ENCODE measurements at places on chromosomes 3 and 15.

GRCh38 chr15:49848807-49849206 lies 228.0 kb downstream of the DTWD1 start:
- no peak for DNase-seq

DNA sequence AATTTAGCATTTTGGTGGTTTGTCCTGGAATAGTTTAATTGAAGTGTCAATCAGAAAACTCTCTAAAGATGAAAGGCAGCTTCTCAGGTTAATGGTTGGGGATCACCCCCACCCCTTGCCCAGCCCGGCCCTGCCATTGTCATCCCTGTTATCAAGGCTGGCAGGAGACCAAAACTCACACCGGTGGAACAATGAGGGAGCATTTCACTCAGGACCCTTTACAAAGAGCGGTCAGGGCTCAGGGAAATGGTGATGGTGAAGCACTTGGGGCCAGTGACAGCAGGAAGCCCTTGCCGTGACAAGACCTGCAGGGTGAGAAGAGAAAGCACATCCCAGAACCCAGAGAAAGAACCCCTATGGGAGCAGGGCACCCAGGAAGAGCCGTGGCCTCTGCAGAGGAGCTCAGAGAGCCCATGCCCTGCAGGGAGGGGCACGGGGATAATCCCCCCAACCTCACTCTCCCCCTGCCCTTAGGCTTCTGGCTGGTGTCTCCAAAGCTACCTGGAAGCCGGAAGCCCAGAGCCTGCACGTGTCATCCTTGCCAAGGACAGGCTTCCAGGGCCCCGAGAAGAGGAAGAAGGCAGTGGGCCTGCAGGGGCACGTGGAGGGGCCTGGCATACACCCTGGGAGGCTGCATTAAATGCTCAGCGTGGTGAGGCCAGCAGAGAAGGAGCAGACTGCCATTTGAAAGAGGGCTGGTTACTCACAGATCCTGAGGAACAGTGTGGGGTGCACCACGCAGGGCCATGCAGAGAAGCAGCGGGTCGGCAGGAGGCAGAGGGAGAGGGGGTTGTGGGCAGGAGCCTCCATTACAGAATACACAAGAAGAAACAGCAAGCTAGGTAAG lies 80.6 kb upstream of the PRR20G start:
- DNase-seq = no peak

DNA sequence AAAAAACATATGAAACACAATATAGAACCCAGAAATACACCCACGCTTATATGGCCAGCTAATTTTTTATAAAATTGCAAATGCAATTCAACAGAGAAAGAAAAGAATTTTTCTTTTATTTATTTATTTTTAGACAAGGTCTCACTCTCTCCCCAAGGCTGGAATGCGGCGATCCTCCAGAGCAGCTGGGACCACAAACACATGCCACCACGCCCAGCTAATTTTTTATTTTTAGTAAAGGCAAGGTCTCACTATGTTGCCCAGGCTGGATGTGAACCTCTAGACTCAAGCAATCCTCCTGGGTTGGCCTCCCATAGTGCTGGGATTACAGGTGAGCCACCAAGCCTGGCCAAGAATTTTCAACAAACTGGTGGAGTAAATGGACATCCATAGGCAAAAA lies 117.9 kb downstream of the SCAPER start:
- DNase-seq = no peak

GRCh38 chr3:36843065-36844051 lies 79.0 kb upstream of the DCLK3 start:
- peak; percentile 15 for DNase-seq

GRCh38 chr3:32897001-32897601 lies 54.3 kb upstream of the CCR4 start:
- DNase-seq = no peak

DNA sequence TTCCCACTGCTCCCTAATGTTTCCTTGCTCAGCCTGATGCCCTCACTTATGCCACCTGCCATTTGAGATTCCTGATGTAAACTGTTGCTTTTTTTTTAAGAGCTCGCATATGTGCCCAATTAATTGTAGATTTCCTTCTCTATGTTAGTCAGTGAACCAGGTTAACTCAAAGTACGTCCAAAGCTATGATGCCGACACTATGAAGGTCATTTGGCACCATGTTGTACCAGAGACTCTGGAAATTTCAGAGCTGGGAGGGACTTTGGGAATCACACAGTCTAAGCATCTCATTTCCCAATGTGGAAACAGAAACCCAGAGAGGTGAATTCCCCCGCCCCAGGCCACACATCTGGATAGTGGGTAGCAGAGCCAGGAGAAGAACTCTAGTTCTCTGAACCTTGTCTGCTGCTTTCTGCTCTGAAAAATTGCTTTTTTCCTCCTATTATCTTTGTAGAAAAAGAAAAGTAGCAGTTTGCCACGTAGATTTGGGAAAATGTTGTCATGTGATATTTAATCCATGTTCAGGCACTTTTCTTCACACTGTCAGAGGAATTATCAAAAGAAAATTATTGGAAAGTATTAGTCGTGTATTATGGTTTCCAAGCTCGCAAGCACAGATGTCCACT lies 38.5 kb upstream of the TNFAIP8L3 start:
- peak; percentile 36 for DNase-seq
